Motor neuron (in vitro differentiated cells): ENCODE measurements at places on chromosomes 13 and 19. TPM values are rescaled to one million over a fixed set of nuclear protein-coding genes. Genes with fewer than 3 reads are reported as not detected.

The PPFIA3 gene
- total RNA-seq = 27.8 and 29.6 TPM in 2 replicates

DNA sequence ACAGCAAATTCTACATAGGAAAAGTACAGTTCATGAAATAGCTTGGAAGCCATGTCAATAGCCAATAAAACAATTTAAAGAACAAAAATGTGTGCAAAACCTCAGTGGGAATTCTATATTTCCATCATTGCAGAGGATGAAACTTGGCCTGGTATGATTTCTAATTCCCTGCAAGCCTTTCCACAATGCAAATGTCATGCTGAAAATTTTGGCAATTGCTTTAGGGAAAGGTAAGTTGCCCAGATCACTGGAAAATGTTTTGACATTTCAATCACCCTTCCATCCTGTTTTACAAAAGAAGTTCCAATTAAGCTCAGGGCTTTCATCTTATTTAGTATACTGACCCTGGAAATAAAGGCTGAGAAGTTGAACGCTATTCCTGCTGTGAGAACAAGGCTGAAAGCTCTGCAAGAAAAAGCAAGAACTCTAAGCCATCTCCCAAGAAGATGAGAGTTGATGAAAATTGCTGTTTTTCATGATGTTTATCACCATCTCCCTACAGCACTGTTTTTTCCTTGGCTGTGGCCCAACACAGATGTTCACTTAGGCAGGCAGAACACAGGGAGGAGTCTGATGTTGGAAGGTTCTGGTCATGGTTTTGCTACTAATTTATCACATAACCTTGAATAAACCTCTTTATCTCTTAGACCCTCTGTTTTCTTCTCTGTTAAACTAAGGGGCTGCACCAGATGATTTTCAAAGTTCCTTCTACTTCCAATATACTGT, 263.7 kb downstream of the KCTD12 start:
- no peak for ATAC-seq

- no peak for ATAC-seq
Observed at GRCh38 chr13:112248406-112248760, 127.8 kb upstream of the SPACA7 start.

DNA sequence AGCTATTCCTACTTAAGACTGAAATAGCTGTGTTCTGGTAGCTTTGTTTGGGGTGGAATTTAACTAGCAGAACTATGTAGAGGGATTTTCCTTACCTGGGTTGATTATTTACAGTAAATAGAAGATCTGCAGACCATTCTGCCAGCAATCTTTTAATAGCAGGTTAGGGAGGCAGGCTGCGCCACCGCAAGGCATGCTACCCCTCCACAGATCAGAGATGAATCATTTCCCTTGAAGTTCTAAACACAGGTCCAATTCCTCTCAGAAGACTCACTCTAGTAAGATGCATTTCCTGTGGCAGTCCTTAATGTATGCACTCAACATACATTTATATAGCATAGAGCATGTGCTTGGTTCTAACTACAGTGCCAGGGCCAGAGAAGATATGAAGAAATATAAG, 109.0 kb downstream of the TNFRSF19 start:
- ATAC-seq = no peak
